Stimulated activated CD8-positive, alpha-beta memory T cell treated with anti-CD3 and anti-CD28 coated beads, Interleukin-7, amount 100 ng/mL, for 24 hours (primary cell): ENCODE measurements at places on chromosomes 1 and 21.

- DNase-seq: no peak
These were observed 36.8 kb downstream of the CDC7 start for GRCh38 chr1:91537281-91537986.

DNA sequence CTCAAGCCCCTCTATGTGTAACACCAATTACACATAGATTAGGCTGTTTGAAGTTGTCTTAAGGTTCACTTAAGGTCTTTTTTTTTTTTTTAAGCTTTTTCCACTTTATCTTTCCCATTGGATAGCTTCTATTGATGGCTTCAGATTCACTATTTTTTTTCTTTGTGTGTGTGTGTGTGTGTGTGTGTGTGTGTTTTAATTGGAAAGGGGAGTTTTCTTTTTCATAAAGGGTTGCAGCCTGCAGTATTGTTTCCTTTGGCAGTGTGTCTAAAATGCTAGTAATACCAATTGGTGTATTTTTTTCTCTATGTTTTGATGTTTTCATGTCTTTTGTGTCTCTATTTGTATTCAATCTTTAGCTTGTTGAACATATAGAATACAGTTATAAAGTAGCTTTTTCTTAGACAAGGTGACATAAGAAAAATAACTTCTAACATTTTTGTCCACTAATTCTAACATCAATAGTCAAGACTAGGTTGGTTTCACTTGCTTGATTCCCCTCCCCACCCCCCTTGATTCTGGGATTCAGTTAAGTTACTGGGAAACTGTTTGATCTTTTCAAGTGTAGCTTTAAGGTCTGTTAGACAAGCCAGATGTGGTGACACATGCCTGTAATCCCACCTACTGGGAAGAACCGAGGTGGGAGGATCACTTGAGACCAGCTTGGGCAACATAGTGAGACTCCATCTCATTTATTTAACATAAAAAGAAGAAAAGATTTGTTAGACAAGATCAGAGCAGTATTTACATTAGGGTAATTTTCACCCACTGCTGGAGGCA is 21.4 kb downstream of the PRRC2C start:
- no peak for DNase-seq

- DNase-seq: no peak
These were observed 1.2 kb downstream of the TMEM53 start for GRCh38 chr1:44672961-44673674.

- no peak for DNase-seq
These were observed 304.3 kb upstream of the PLD5 start for GRCh38 chr1:242828828-242829227.
